GM10248 (cell line): ENCODE measurements at places on chromosomes 11 and 22.
A peak's percentile ranks its signal among the peaks of the same experiment; 100 is the strongest.

DNA sequence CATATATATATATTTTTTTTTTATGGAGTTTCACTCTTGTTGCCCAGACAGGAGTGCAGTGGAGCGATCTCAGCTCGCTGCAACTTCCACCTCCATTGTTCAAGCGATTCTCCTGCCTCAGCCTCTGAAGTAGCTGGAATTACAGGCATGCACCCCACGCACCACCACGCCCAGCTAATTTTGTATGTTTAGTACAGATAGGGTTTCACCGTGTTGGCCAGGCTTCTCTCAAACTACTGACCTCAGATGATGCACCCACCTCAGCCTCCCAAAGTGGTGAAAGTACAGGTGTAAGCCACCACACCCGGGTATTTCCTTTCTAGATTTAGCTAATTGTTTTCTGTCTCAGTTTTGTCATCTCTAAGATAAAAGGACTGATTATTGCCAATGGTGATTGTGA lies 821.1 kb downstream of the CNTN5 start:
- no peak for DNase-seq

DNA sequence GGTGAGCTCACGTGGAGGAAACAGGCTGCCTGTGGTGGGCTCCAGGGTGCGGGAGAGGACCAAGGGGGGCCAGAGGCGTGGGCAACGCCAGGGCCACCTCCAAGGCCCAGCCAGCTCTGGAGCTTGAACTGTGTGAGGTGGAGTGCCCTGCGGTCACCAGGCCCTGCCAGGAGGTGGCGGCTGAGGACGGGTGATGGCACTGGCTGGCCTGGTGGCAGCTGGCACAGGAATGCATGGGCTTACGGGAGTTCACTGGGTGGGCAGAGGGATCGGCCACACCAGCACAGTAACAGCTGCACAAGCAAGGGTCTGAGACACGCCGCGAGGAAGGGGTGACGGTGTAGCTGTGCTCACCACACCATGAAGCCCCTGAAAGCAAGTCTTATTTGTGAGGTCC lies 15.8 kb downstream of the TOLLIP start:
- DNase-seq, result no peak

GRCh38 chr11:55811067-55811466 lies at the start of gene OR5L1:
TSS of gene OR5L1 (plus strand) at chr11:55811367. CDS start at chr11:55811467, 100 bp downstream.
- no peak for DNase-seq

DNA sequence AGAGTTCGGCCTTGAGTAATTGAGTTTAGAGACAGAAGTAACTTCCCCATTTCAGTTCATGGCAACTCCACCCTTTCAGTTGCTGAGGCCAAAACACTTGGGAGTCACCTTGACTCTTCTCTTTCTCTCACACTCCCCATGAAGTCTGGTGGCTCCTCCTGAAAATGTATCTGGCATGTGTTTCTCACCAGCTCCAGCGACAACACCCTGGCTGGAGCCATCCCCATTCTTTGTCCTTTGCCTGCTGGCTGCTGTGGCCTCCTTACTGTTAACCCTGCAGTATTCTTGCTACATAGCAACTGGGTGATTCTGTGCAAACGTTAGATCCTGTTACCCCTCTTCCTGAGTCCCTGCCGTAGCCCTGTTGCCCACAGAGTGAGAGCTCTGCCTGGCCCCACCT lies 23.8 kb downstream of the SLC6A5 start:
- no peak for DNase-seq

DNA sequence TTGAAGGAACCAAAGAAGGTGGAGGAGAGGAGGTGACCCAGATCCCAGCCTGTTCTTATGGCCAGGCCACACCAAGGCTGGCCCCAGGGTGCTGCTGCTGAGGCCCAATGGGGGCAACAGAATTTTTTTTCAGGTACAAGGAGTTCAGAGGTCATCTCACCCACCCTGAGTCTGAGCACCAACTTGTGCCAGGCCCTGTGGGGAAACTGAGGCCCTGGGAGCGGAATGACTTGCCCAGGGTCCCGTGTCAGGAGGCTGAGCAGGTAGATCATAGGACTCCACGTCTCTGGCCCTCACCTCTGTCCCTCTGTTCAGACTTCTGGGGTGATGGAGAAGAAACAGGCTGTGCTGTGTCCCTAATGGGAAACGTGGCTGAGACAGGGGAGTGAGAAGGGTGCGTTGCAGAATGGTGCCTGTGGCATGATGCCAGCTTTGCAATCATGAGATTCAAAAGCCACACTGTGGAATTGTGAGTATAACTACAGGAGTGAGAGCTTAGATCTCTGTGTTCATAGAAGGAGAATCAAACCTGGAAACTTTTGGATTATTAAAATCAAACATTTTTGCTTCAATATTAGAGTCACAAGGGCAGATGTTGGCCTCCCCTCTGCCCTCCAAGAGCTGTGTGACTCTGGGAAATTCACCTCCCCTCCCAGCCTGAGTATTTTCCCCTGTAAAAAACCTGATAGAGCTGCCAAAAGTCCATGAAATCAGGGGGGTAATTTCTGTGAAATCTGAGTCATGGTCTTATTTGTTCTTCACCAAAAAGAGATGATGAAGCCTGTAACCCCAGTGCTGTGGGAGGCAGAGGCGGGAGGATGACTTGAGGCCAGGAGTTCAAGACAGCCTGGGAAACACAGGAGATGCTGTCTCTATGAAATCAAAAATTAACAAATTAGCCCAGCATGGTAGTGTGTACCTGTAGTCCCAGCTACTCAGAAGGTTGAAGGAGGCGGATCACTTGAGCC lies 874 bp downstream of the APOL1 start:
- DNase-seq, result no peak

- peak; percentile 88 for DNase-seq
These were observed at the start of gene LRRC75B for GRCh38 chr22:24592851-24593558. TSS of gene LRRC75B (minus strand) at chr22:24593073. CDS start at chr22:24593039, 34 bp downstream.

DNA sequence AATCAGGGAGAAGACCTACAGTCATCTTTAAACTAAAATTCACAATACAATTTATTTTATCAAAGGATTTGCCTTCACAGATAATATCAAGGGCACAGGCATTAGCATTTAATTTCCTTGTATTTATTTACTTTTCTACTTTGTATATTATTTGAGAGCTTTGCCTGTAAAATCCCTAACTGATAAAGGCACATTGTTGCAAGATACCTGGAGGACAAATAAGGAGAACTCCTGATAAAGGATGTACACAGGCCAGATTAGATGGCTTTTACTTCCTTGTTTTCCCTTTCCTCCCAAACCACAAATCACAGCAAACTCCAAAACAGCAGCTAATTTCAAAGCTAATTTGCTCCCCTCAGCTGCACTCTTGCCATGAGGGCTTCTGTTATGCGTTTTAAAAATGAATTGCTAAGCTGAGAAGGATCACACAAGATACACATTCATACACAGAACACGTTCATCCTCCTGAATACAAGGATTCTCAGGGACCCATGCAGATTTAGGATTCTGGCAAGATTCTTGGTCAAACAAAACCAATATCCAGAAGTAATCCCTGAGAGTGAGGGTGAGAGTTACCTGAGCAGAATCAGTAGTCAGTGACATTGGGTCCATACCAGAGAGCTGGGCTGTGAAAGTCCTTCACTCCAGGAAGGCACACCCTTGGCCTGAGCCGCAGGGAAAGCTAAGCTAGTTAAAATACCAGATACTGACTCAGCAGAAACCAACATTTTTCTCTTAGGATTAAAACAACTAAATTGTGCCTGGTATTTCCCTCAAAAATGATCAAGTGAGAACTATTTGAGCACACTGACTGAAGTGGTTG lies 100.3 kb upstream of the CLPB start:
- no peak for DNase-seq

- DNase-seq, result no peak
These were observed 2.3 kb upstream of the TIRAP start for GRCh38 chr11:126280595-126280994.
